ENCODE measurements at places on chromosomes 11 and 22.
A peak's percentile ranks its signal among the peaks of the same experiment; 100 is the strongest.

DNA sequence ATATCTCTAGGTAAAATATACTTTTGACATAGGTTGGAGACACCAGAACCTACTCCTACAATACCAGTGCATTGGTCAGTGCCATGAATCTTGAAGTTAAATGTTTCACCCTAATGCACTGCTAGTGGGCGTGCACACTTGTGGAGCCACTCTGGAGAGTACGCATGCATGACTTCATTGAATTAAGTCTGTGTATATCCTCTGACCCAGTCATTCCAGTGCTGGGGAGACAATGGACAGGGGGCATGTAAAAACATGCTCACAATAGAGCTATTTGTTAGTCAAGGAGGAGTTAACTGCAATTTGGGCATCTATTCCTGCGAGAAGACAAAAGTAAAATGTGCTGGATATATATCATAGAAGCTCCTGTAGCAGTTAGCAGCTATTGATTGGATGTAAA is 335.4 kb upstream of the NCAM1 start:
- H3K36me3 ChIP-seq = no peaks in the 10 kb centered on the region
- H3K27ac ChIP-seq = no peak overlapping the region
- H3K27me3 ChIP-seq = no peaks in the 10 kb centered on the region
- no peak for DNase-seq

GRCh38 chr11:115157247-115157646 is 347.0 kb downstream of the CADM1 start:
- peaks cover 68% of the 10 kb centered on the region for H3K27me3 ChIP-seq
- no peak overlapping the region for H3K27ac ChIP-seq
- H3K36me3 ChIP-seq = no peaks in the 10 kb centered on the region
- H3K4me1 ChIP-seq = no peaks in the 10 kb centered on the region

DNA sequence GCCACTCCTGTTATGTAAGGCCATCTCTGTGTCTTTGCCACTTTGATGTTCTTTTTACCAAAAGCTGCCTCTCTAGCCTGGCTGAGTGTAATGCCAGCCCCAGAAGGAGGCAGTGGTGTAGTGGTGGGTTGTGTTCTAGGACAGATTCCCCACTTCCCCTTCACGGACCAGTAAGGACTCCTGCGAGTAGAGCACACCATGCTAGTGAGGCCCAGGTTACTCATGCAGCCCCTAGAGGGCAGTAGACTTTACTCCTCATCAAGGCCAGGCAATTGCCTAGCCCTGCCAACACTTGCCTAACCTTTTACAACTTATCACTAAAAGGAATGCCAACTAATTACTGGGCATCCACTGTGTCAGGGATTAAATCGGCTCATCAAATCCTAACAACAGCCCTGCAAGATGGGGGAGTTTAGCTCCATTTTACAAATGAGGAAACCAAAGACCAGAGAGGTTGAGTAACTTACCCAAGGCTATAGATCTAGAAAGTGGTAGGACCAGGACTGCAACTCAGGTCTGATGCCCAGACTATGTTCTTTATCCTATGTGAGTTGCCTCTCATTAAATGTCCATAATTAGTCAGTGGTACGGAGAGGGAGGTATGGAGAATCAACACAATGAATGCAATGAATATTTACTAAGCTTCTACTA is 75.3 kb downstream of the APIP start:
- no peak for DNase-seq
- no peak overlapping the region for H3K4me3 ChIP-seq
- H3K27ac ChIP-seq = no peak overlapping the region
- H3K36me3 ChIP-seq = no peaks in the 10 kb centered on the region
- H3K27me3 ChIP-seq = peaks cover 7% of the 10 kb centered on the region
- H3K4me1 ChIP-seq = no peaks in the 10 kb centered on the region

- H3K27ac ChIP-seq = no peak overlapping the region
- no peak overlapping the region for H3K4me3 ChIP-seq
- no peaks in the 10 kb centered on the region for H3K4me1 ChIP-seq
- H3K36me3 ChIP-seq = no peaks in the 10 kb centered on the region
- no peak for DNase-seq
Observed at GRCh38 chr11:29190313-29190712, 826.5 kb downstream of the KCNA4 start.

- no peaks in the 10 kb centered on the region for H3K27me3 ChIP-seq
- H3K4me3 ChIP-seq = no peak overlapping the region
- H3K4me1 ChIP-seq = peaks cover 48% of the 10 kb centered on the region
- H3K27ac ChIP-seq = no peak overlapping the region
- no peak for DNase-seq
Observed at GRCh38 chr11:16792426-16792825, 54.0 kb downstream of the C11orf58 start.

- peak overlapping the region; percentile 77 for H3K4me3 ChIP-seq
- peak overlapping the region; percentile 96 for H3K27ac ChIP-seq
- DNase-seq = peak; percentile 83
- H3K27me3 ChIP-seq = no peaks in the 10 kb centered on the region
- no peaks in the 10 kb centered on the region for H3K36me3 ChIP-seq
Observed at GRCh38 chr11:9759519-9760192, 95.8 kb downstream of the SWAP70 start.

GRCh38 chr11:101584655-101585054 is 848 bp upstream of the TRPC6 start:
- no peaks in the 10 kb centered on the region for H3K36me3 ChIP-seq
- H3K27ac ChIP-seq = no peak overlapping the region
- H3K4me3 ChIP-seq = no peak overlapping the region
- H3K27me3 ChIP-seq = peaks cover 58% of the 10 kb centered on the region
- H3K4me1 ChIP-seq = peaks cover 12% of the 10 kb centered on the region

- no peak overlapping the region for H3K4me3 ChIP-seq
- peak overlapping the region; percentile 86 for H3K27ac ChIP-seq
- no peaks in the 10 kb centered on the region for H3K36me3 ChIP-seq
- peaks cover 80% of the 10 kb centered on the region for H3K4me1 ChIP-seq
Observed at GRCh38 chr11:12180257-12181205, 70.1 kb downstream of the MICAL2 start.

DNA sequence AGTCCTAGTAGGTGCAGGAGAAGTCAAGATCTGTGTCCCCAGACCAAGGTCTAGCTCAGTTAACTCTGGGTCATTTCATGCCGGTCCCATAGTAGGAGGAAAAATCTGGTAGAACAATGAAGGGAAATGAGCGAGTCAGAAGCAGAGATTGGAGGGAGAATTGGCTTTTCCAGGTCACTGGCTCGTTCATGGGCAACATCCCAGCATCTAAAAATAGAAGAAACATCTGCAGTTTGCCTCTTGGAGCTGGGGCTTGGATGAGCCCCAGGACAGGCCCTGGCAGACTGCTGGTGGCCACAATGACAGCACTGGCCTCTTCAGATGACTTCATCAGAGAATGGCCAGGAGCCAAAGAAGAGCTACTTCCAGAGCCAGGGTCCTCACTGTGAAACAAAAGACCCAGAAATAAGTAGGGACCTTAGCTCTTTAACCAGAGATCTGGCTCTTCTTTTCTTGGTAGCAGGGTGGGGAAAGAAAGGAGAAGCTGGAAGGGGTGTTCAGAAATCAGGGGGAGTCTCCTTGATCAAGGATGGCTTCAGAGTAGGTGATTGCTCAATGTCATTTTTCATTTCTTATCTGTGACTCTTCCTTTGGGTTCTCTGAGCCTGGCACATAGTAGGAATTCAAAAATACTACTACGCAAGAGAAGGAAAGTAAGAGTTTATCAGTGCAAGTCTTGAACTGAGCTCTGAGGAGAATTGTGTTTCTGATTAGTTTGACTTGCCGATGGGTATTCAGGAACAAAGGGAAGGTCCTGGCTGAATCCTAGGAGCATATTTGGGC is 102.6 kb downstream of the TMPRSS5 start:
- no peaks in the 10 kb centered on the region for H3K36me3 ChIP-seq
- H3K27ac ChIP-seq = peak overlapping the region; percentile 70
- peaks cover 23% of the 10 kb centered on the region for H3K4me1 ChIP-seq
- peak; percentile 53 for DNase-seq

- no peaks in the 10 kb centered on the region for H3K36me3 ChIP-seq
- H3K27me3 ChIP-seq = peaks cover 49% of the 10 kb centered on the region
- H3K4me1 ChIP-seq = no peaks in the 10 kb centered on the region
- H3K4me3 ChIP-seq = no peak overlapping the region
- no peak overlapping the region for H3K27ac ChIP-seq
- no peak for DNase-seq
Observed at GRCh38 chr22:47547239-47547661, 784.8 kb downstream of the TBC1D22A start.

All from left ventricle myocardium inferior (tissue), 1 donor.